ENCODE measurements at places on chromosomes 12 and 14.
A peak's percentile ranks its signal among the peaks of the same experiment; 100 is the strongest.

- no peak for DNase-seq
Observed at GRCh38 chr14:73859145-73859544, 7.5 kb downstream of the PTGR2 start.

- DNase-seq: no peak
Observed at GRCh38 chr12:127235761-127236160, 1031.2 kb upstream of the TMEM132C start.

DNA sequence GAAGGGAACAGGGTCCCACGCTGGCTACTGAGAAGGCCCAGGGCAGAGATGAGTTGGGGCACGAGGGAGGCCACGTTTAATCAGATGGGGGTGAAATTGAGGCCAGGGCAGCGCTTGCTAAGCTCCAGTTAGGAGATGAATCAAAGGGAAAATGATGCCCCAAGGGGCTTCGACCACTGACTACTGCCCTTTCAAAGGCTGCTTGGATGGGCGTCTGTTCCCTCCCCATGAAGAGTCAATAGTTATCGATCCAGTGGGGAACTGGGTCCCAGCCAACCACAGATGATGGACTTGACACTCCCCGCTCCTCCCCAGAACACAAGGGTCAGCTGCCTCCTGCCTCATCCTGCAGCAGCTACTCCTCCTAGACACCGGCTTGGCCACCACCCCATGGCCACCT, 55.6 kb downstream of the ESRRB start:
- DNase-seq: no peak

GRCh38 chr14:105155681-105156413, 12.7 kb downstream of the JAG2 start:
- DNase-seq: no peak

GRCh38 chr14:64195199-64195598, 99.0 kb downstream of the ESR2 start:
- DNase-seq: no peak

DNA sequence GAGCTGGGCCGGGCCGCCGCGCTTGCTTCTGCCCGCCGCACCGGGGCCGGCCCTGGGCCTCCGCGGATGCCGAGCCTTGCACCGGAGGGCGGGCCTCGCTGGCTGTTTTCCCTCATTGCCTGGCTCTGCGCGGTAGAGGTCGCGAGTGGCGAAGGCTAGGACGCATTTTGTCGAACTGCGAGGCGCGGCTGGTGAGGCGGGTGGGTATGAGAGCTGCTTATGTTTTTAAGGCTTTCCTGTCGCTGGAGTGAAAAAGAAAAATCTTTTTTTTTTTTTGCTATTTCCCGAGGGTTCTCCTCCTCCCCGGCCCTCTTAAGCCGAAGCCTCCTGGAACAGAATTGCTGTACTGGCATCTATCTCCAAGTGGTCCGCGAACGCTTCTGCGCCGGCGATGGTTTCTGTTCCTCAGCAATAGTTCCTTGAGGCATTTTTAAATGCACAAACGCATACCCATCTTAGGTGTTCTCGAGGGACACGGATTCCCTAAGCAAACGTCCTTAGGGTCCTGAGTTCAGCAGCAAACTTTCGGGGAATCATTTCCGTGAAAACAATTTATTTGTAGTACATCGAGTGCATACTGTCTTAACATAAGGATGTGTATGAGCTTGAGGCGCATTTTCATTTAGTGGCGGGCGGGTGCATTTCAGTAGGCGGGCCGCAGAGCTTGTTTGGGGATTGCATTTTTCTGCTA, 631 bp downstream of the RESF1 start:
- peak; percentile 55 for DNase-seq

DNA sequence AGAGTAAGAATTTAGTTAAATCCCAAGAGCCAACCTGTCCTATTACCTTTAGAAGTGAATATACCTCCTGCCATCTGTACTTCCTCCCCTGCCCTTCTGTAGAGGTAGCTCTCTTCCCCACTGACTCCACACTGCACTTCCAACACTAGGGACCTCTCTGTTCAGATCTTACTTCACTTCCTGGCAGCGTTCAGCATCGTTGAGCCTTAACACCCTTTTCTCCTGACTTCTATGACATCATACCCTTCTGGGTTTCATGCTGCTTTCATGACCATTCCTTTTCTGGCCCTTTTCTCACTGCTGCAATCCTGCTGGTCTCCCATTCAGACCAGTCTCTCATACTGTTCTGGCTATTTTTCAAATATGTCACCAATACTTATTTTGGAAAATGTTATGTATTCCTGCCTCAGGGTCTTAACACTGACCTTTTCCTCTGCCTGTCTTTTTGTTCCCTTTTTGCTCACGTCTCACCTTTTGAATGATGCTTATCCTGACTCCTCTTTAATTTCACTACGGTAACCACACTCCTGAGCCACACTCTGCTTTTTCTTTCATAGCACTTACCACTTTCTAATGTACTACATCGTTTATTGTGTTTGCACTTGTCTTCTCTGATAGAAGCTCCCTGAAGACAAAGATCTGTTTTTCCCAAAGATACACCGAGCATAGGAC, 67.6 kb downstream of the PLEKHA5 start:
- no peak for DNase-seq

DNA sequence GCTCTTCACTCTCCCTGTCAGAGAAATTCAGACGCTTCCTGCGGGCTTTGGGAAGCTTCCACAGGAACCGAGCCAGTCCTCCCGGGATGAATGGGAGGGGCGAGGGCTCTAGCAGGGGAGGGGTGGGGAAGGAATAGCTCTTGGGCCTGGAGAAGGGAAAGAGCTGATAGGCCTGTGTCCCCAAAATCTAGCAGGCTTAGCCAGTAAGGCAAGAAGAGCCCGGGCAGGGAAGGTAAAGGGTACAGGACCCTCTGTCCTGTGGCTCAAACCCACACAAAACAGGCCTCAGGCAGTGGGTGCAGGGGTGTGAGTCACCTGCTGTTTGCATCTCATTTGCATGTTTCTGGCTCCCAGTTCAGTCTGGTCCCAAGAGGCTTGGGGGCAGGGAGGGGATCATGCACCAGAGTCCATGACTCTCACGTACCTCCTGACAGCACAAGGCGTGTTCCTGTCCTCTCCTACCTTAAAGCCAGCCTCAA, 8.7 kb upstream of the SMUG1 start:
- peak; percentile 33 for DNase-seq
